Activated T-helper 1 cell treated with anti-CD3 and anti-CD28 coated beads, Interleukin-12 subunit alpha, Interleukin-12 subunit beta, Interleukin-2, Interleukin-4 antibody, amounts not matched to agents 30 ng/mL and 10 ng/mL and 1 ng/mL, durations not matched to agents 14 hours and 24 hours and 36 hours (primary cell): ENCODE measurements at places on chromosomes 11 and 22. TPM values are rescaled to one million over a fixed set of nuclear protein-coding genes. Genes with fewer than 3 reads are reported as not detected.

Gene RIC3
- 4.7 and 7.4 TPM in 2 replicates for total RNA-seq

Gene NXPE1
- total RNA-seq: not detected in 2 replicates

Gene HOATZ
- total RNA-seq: not detected in 2 replicates

Gene EHF
- not detected in 2 replicates for total RNA-seq

Gene EIF3M
- total RNA-seq: 315 and 332 TPM in 2 replicates

Gene CACNA1I
- 0.02 and 0.03 TPM in 2 replicates for total RNA-seq

Gene RASSF10
- total RNA-seq: not detected in 2 replicates

Gene FAM83F
- total RNA-seq: 0.05 and 0.39 TPM in 2 replicates

Gene CLMP
- not detected in 2 replicates for total RNA-seq

Gene TBX10
- not detected in 2 replicates for total RNA-seq

Gene GUCY1A2
- not detected in 2 replicates for total RNA-seq

DNA sequence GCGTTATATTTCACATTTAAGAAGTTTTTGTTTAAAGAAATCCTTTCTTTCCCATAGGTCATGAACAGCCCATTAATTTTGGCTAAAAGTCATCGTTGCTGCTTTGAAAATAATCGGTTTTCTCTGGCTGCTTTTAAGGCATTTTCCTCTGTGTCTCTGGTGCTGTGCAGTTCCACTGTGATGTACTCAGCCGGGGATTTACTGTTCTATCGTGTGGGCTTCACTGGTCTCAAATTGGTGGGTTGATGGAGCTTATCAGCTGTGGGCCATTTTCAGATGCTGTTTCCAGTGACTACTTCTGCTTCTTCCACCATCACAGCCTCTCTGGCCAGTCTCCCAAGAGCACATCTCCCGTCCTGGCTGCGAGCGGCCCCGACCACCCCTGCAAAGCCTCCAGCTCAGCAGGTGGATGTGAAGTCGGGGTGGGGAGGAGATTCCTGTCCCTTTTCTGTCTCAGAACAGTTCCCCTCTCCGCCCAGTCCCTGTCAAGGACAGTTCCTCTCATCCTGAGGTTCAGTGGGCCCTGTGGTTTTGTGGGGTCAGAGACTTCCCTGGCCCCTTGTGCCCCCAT lies 20.3 kb downstream of the IFITM10 start:
- DNase-seq: no peak

DNA sequence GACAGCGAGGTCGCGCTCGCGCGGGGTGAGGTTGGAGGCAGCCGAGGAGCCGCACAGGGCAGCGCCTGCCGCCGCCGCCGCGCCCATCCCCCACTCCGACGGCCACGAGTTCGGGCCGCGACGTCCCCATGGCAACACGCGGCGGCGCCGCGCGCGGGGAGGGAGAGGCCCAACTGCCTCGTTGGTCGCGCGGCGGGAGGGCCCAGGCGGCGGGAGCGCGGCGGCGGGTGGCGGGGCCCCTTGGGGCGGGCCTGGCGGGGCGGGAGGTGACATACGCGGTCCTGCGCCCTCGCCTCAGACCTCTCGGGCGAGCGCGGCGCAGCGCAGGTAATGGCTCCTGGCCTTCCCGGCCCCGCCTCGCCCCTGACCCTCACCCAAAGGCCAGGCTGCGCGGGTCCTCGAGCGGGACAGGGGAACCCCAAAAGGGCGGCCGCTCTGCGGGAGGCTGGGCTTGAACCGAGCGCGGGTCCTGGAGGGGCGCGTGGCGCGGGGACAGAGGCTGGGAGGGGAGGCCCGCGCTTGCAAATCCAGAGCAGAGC lies at the start of gene DEUP1:
TSS of gene DEUP1 (plus strand) at position 297 of the 539 bp plus-strand sequence. CDS start 1,518 bp downstream, outside the sequence.
- DNase-seq: no peak

GRCh38 chr11:95413761-95414160 lies 182.8 kb upstream of the SESN3 start:
- no peak for DNase-seq

GRCh38 chr11:23684701-23685100 lies 812.2 kb upstream of the LUZP2 start:
- DNase-seq: no peak

- no peak for DNase-seq
Measured at GRCh38 chr11:120457996-120458395, 53.6 kb upstream of the GRIK4 start.

GRCh38 chr11:17921659-17922415 lies 91.0 kb downstream of the SERGEF start:
- no peak for DNase-seq

DNA sequence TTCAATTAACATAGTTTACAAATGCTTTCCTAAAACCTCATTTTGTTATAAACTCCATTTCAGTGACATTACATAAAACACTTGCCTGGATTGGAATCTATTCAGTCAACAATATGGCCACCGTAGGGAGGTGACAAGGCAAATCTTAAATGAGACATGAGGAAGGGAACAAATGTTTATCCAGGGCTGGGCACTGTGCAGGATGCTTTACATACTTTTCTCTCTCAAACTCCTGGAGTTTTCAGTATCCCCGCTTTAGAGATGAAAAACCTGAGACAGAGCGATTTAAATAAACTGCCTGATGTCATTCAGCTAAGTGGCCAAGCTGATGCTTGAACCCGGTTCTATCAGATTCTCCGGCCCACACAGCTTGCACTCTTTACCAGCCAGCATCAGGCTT lies 259.9 kb downstream of the CADM1 start:
- no peak for DNase-seq

DNA sequence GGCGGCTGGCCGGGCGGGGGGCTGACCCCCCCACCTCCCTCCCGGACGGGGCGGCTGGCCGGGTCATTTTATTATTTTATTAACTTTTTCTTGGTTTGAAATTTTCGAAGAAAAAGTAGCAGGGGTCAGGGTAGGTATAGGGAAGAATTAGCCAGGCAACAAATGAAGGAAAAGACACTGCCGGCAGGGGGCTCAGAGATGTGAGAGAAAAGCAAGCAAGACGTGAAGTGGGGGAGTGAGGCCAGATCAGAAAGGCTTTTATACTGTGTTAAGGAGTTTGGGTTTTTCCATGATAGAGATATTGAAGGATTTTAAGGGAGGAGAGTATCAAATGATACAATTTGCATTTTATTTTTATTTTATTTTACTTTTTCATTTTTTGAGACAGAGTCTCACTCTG lies 19.0 kb downstream of the RNF214 start:
- DNase-seq: no peak

DNA sequence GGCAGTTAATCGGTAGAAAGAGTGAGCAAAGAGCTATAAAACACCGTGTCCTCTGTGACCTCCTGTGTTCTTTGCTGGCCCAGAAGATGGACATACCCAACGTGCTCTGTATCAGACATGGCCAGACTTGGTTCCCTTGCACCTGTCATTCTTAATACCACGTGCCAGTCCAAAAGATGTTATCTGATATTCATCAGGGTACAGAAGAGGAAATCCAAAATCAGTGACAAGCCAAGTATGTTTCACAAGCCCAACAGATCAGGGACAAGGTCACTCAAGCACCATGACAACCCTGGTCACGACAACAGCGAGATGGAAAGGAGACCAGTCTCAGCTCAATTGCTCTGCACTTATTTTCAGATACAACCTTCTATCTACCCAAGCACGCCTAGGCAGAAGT lies 3.4 kb downstream of the LRP4 start:
- DNase-seq: no peak

- no peak for DNase-seq
Measured at GRCh38 chr22:23152238-23153114, 7.2 kb downstream of the RAB36 start.

DNA sequence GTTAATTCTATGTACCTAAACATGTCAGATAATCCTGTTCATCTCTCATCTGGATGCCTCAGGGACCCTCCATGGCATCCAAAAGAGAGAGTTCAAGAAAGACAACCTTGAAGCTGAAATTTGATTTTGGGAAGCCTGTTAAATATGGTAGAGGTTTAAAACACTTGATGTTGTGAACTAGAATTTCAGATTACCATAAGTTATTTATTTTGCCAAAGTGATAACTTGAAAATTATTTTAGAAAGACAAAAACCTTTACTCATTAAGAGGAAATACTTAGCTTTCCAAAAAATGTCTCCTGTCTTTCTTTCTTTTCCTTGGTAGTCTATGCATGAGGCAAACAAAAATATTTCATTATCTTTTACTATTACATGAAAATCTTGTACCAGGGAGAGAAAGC lies 714.0 kb downstream of the NTM start:
- DNase-seq: no peak

GRCh38 chr11:76753449-76753848 lies 29.7 kb upstream of the TSKU start:
- no peak for DNase-seq

DNA sequence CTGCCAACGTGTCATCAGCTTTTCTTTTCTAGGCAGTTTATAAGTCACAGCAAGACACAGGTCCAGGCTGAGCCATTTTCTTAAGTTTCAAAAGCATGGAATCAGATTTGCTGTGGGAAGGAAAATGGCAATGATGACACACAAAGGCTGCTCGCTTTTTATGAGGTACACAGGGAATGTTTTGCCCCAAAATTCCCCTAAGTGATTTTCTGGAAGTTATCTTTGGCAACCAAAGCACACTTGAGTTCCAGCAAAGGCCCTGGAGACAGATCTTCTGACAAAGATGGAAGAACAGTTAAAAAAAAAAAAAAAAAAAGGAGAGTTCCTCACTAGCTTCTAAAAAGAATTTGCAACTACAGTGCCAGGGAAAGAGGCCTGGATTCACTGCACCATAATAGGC lies 260.8 kb downstream of the LARGE1 start:
- no peak for DNase-seq
